ENCODE measurements at places on chromosomes 12 and 14.

- DNase-seq, result no peak
Observed at GRCh38 chr12:114936148-114937079, 252.4 kb upstream of the TBX3 start.

DNA sequence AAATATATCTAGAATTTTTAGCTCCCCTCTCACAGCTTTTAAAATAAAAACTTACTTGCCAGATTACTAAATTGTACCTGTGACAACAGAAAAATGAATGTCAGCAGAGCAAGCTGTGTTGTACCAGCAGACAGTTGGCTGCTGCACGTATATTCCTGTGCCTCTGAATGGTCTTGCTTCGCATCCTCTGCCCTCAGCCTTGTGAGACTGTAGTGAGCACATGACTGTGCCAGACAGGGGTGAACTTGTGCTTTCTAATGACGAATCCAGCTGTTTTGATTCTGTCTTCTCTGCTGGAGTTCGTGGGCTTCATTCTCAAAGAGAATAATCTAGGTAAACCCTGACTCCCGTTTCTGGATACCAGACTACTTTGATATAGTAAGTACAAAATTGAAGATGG, 58.3 kb upstream of the FRMD6 start:
- no peak for DNase-seq

GRCh38 chr14:62158779-62159178, 396.6 kb downstream of the SNAPC1 start:
- no peak for DNase-seq

GRCh38 chr14:69838881-69839416, 40.3 kb upstream of the SMOC1 start:
- no peak for DNase-seq

DNA sequence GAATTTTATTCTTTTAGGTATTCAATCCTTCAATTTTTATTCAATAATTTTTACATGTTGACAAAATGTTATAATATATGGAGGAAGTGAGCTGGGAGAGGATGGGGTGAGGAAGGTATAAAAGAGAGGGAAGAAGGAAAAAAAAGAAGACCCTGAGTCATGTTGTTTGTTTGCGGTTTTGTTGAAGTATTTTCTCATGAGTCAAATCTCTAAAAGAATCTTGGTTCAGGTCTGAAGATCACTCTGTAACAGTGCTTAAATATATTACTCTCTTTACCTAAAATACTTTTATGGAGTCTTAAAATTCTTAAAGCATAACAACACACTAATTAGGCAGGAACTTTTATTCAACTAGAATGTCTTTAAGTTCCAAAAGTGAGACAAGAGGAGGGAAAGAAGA, 489.6 kb upstream of the GARIN6 start:
- DNase-seq, result no peak

DNA sequence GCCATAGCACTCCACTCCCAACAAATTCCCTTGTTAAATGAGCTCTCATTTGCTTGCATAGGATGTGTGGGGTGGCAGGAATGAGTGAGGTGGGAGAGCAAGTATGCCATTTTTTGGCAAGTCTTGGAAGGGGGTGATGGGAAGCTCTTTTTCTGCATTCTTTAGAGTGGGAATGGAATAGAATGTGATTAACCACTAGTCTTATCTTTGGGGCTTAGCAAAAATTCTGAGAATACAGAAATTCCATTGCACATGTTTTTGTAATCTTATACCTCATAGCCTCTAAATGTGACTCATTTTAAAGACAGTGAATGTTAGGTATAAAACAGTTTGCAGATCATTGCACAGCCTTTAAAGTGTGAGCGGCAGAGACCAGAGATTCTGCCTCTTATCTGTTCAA, 28.4 kb upstream of the NEDD1 start:
- DNase-seq, result no peak

GRCh38 chr14:72929316-72930080, 3.2 kb downstream of the DCAF4 start:
- no peak for DNase-seq

GRCh38 chr14:104694475-104694950, 5.1 kb downstream of the INF2 start:
- DNase-seq, result no peak

- no peak for DNase-seq
Observed at GRCh38 chr12:63400318-63400717, 249.3 kb upstream of the AVPR1A start.

DNA sequence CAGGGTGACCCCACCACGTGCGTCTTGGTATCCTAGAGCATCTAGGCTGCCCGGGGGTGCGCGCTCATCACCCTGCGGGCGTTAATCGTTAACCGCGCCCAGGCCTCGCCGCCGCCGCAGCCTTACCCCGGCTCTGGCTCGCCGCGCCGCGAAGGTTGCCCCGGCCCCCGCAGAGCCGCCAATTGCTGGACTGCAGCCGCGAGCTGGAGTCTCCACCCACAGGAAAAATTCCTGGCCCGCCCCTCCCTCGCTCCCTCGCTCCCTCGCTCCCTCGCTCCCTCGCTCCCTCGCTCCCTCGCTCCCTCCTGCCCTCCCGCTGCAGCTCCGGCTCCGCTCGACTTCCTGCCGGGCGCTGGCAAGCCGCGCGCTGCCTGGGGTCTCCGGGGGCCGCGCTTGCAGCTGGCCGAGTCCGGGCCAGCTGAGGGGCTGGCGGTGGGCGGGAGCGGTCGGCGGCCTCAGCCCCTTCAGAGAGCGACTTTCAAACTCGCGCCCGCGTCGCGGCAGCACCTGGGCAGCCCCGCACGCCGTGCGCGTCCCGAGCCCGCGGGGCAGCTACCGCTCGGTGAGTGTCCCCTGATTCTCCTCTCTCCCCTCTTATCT, at the start of gene PLEKHG3:
Gene PLEKHG3 (plus strand): TSS at position 282 of the 600 bp plus-strand sequence. CDS start 23,208 bp downstream, outside the sequence.
- no peak for DNase-seq

- DNase-seq, result no peak
Observed at GRCh38 chr12:54572881-54573280, 15.6 kb downstream of the PPP1R1A start.

DNA sequence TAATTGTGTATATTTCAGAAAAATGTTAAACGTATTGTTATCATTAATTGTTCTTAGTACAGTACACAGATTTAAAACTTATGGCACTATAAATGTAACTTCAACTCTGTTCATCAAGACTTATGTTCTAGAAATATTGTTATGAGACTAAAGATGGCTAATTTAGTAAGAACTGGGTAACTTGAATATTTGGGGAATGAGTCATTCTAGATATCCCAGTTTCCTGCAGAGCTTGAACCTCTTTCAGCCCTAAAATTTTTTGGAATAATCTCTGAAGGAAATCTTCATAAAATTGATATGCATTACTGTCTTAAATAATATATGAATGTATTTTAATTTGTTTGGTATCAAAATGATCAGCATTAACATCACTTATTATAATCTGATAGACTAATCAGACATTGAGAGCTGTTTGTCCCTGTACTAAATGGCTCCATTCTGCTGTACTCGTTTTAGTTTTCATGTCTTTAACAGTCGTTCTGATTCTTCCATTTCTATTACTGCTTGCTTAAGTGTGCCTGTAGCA, 87.1 kb downstream of the VEZT start:
- no peak for DNase-seq

DNA sequence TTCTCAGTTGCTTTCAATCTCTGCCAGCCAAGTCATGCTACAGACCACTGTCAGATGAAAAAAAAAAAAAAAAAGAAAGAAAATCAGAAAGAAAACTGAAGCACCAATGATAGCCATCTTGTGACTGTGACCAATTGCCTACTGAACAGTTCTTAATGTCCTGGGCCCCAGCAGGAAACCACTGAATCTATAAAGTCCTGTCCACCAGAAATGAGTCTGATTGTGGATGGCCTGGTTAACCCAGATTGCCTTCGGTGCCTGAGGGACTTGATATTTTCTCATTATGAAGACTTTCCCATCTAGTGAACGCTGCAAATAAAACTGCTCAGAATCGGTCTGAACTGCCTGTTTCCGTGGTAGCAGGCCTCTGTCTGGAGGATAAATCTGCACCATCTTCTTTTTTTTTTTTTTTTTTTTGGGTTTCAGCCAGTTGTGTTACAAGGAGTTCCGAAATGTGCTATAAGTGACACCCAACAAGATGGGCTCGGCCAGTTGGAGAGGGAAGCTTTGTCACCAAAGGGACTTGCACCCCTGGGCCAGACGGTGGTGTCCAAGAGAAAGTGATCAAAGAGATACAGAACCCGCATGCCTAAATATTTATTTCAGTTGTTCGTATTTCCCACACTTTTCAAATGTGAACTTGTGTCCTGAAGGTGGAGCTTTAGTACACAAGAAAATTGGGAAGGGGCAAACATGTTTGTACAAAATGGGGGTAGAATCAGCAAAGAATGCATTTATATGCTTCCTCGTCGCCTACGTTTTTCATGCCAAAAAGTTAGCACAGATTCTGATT, 3.0 kb upstream of the PLXNC1 start:
- no peak for DNase-seq

DNA sequence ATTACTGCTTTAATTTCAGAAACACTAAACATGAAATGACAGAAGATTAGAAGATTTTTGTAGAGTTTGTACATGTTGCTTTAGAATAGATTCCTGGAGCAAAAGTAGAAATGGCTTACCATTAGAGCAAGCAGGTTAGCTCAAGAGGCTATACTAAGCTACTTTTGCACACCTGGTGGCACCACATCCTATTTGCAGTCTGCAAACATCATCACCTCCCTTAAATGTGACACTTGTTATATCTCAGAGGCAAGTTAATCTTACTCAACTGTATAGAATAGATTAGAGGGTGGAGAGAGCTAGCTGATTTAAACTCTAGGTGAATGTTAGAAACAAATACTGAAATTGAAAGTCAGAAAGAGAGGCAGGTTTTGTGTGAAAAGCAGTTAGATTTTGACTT, 30.7 kb upstream of the OR4E1 start:
- DNase-seq, result no peak

- DNase-seq, result no peak
Observed at GRCh38 chr12:7289743-7290142, 14.1 kb upstream of the ACSM4 start.

DNA sequence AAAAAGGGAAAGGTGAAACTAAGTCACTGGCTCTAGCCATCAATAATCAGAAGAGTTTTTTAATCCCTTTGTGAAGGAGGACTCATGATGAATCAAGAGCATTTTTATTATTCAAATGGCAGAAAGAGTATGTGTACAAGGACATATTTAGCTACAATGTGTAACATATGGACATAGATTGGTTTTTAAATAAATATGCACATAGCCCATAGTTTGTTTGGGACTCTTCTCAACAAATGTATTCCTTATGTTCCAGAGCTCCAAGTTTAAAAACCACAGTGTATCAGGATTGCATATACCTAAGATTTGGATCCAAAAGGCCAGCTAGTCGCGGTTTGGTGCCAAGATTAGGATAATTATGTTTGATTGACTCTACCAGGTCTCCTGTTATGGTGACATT, 104.2 kb downstream of the C12orf50 start:
- no peak for DNase-seq

DNA sequence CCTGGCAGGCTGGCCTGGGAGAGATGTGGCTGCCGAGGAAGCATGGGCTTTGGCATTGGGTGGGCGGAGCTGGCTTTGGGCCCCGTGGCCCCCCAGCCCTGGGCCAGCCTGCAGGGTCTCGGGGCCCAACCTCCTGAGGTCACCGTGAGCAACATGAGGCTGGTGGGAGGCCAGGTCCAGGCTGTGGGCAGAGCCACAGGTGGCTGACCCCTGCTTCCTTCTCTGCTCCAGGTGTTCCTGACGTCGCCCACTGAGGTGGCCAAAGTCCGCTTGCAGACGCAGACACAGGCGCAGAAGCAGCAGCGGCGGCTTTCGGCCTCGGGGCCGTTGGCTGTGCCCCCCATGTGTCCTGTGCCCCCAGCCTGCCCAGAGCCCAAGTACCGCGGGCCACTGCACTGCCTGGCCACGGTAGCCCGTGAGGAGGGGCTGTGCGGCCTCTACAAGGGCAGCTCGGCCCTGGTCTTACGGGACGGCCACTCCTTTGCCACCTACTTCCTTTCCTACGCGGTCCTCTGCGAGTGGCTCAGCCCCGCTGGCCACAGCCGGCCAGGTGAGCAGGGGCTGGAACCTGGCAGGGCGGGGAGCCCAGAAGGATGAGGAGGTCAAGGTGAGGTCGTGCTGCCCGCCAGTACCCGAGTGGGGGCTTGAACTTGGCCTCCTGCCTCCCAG, 5.5 kb downstream of the SLC25A47 start:
- no peak for DNase-seq

- peak; percentile 44 for DNase-seq
Observed at GRCh38 chr14:75542588-75543091, 20.4 kb downstream of the BATF start.

- no peak for DNase-seq
Observed at GRCh38 chr14:38134416-38135030, 73.2 kb upstream of the SSTR1 start.
